A172 (cell line): ENCODE measurements at places on chromosomes 2 and 18. TPM values are rescaled to one million over a fixed set of nuclear protein-coding genes. Genes with fewer than 3 reads are reported as not detected.

DNA sequence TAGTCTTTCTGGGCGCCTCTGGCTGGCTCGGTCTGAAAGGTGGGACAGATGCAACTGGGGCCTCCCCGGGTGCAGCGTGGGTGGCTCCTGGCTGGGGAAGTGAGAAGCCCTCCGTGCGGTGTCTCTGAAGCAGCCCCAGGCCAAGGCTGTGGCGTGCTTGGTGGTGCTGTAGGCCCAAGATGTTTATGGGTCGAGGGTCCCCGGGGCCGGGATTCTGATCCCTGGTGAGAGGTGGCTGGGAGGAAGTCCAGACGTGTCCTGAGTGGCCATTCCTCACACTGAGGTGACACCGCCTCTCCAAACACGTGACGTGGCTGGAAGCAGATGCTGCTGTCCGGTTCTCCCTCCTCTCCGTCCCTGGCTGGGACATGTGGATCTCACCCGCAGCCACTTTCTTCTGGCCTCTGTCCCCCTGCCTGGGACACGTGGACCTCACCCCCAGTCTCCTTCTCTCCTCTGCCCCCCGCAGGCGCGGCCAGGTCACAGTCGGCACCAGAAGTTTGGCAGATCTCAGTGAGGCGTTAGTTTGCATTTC is 12.6 kb downstream of the RTP5 start:
- DNase-seq, result no peak

- DNase-seq, result peak; percentile 90
Observed at GRCh38 chr2:65661980-65662653, 229.7 kb upstream of the SPRED2 start.

Gene TCF23
- total RNA-seq, result not detected in 2 replicates

GRCh38 chr2:8498994-8499393 is 182.9 kb upstream of the ID2 start:
- no peak for DNase-seq

GRCh38 chr2:203878063-203878462 is 10.5 kb downstream of the CTLA4 start:
- no peak for DNase-seq

Gene PIK3C3
- 42.6 and 43.5 TPM in 2 replicates for total RNA-seq

Gene RUFY4
- not detected in 2 replicates for total RNA-seq

GRCh38 chr2:170339322-170339721 is 161.4 kb downstream of the MYO3B start:
- no peak for DNase-seq

DNA sequence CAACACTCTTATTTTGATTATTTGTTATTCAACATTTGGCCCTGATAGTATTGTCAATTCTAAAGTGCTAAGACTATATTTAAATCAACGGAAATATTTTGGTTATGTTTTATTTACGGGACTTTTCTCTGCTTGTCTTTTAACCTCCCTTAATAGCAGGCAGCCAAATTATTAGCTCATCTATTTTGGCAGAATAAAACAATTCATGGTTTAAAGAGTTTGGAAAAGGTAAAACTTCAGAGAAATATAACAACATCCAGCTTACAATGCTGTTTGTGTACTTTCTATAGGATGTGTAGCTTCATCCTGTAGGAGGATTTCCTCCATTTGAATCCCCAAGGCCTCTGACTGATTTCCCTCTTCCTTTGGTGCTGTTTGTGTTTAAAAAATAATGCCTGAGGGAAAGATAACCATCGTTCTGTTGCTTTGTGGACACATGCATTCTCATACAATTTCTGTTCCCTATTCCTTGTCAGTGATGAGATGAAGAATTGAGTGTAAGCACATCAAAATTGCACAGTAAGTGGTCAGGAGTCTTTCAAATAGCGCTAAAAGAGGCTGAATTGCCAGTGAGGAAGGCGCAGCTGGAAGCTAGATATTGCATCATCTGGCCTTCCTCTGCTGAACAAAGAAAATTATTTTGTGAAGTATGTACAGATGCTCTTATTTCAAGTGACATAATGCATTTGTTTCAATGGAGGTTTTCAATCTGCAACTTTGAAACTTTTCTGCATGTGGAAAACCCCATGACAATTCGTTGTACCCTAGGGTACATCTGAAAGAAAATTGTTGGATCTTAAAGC is 80.3 kb downstream of the CD28 start:
- no peak for DNase-seq

- no peak for DNase-seq
Observed at GRCh38 chr18:27901424-27902226, 275.3 kb downstream of the CDH2 start.

- DNase-seq, result peak; percentile 21
Observed at GRCh38 chr2:201448701-201449100, 2.6 kb downstream of the TRAK2 start.

Gene KCNS3
- 4.4 and 7.3 TPM in 2 replicates for total RNA-seq

- DNase-seq, result peak; percentile 91
Observed at GRCh38 chr18:62881509-62882016, 166.2 kb downstream of the PHLPP1 start.
